HFFc6 (cell line): ENCODE measurements at places on chromosomes 6 and 20.
A peak's percentile ranks its signal among the peaks of the same experiment; 100 is the strongest.

DNA sequence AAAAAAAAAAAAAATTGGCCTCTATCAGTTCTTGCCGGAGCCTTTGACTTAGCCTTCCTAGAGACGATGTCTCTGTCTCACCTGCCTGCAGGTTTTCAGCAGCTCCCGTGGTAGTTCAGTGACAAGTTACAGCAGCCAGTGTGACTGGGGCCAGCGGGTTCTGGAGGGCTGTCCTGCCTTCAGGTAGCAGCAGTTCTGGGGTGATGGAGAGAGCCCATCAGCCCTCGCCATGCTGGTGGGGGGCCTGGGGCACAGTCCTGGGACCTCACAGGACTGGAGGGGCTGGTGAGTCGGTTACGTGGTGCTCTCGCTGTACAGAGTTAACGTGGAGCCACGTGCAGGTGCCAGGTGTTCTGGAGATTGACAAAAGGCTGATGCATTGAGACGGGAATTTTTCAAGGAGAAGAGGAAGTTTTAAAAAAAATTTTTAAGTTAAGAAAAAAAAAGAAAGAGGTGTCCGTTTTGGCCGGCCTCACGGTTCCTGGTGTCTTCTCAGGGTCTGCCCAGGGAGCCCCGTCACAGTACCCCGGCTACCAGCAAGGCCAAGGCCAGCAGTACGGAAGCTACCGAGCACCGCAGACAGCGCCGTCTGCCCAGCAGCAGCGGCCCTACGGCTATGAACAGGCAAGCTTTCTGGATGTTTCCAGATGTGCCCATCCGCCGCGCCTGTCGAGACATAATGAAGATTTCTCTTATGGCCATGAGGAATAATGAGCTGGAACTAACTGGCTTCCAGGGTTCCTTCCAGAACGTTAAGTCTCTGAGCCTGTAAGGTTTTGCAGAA is 8.6 kb upstream of the MTG2 start:
- peaks cover 5% of the 10 kb centered on the region; the same call in 1 of the 2 replicates for H3K36me3 ChIP-seq
- no peaks in the 10 kb centered on the region for H3K27me3 ChIP-seq
- H3K4me1 ChIP-seq = no peaks in the 10 kb centered on the region
- DNase-seq = no peak
- H3K27ac ChIP-seq = no peak overlapping the region

DNA sequence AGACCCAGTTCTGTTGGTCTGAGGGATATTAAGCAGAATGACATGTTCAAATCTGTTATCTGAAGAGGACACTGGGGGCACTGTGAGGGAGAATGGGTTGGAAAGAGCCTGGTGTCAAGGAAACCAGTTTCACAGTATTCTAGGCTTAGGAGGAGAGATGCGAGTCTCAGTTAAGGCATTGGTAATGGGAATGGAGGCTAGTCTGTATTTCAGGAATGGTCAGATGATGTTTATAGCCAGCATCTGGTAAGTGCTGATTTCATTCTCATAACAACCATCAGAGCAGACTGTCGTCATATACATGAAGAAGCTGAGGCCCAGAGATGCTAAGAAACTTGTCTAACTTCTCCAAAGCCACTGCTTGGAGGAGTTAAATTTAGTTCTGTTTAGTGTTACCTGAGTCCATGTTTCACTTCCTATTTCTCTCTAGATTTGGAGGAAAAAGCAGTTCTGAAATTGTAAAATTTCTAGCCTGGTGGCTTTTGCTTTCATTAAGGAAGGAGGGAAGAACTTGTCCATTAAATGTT is 242.0 kb downstream of the ARID1B start:
- no peaks in the 10 kb centered on the region for H3K36me3 ChIP-seq
- H3K4me3 ChIP-seq = peak overlapping the region; percentile 98
- DNase-seq = peak; percentile 23
- H3K27ac ChIP-seq = peak overlapping the region; percentile 100

GRCh38 chr6:131136021-131136786 is 937 bp downstream of the AKAP7 start:
- no peaks in the 10 kb centered on the region for H3K36me3 ChIP-seq
- peaks cover 1% of the 10 kb centered on the region; the same call in 1 of the 2 replicates for H3K27me3 ChIP-seq
- peak overlapping the region; percentile 87 for H3K27ac ChIP-seq
- peak; percentile 28 for DNase-seq
- H3K4me1 ChIP-seq = peaks cover 22% of the 10 kb centered on the region

- H3K4me1 ChIP-seq = no peaks in the 10 kb centered on the region
- H3K4me3 ChIP-seq = no peak overlapping the region
- no peak overlapping the region for H3K27ac ChIP-seq
- no peaks in the 10 kb centered on the region for H3K27me3 ChIP-seq
- DNase-seq = no peak
Measured at GRCh38 chr20:52747845-52748284, 224.3 kb upstream of the TSHZ2 start.

DNA sequence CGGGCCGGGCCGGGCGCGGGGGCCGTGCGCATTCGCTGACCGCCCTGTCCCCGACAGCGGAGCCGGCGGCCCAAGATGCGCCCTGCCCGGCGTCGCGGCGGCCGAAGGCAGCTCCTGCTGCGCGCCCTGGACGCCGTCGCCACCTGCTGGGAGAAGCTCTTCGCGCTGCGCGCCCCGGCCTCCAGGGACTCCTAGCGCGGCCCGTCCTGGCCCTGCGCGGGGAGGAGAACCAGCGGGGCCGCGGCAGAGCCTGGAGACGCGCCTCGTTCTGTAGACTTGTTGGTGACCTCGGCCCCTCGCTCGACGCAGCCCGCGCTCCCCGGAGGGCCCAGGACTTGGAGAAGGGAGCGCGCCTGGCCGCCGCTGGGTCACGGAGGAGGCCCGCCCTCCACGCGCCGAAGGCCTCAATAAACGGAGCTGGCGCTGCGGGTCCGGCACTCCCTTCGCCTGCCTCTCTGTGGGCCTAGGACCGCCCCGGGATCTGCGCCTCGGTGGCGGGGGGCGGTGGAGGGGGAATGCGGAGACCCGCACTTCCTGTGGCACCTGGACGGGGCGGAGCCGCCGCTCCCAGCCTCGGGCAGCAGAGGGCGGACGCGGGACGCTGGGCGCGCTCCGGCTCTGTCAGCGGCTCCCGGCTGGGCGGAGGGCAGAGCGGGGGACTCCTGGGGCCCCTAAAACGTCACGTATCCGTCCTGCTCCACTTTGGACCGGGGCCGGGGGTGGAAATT is 2.7 kb downstream of the C20orf204 start:
- no peaks in the 10 kb centered on the region; the same call in 1 of the 2 replicates for H3K36me3 ChIP-seq
- no peak overlapping the region for H3K27ac ChIP-seq
- 0 out of 2 replicates have a peak, but pooled peaks cover 4% of the 10 kb centered on the region for H3K4me1 ChIP-seq
- H3K27me3 ChIP-seq = peaks cover 22% of the 10 kb centered on the region

DNA sequence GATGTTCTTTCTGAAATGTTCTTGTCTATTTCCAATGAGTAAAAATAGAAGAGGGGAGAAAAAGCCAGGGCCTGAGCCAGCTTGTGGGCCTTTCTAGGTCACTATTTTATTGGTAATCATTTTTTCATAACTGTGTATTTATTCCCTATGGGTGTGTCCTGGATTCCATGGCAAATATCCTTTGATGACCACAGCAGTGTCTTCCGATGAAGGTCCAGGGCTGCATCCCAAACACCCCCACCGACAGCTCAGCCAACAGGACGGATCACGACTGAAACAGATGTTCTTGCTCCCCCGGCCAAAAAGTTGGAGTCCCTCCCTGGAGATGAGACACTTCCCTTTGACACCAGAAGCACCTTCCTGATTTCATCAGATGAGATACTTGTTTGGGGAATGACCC is 105.4 kb upstream of the PLEKHG1 start:
- H3K4me3 ChIP-seq = no peak overlapping the region
- H3K4me1 ChIP-seq = no peaks in the 10 kb centered on the region; the same call in 1 of the 2 replicates
- peaks cover 3% of the 10 kb centered on the region for H3K27me3 ChIP-seq

- H3K27me3 ChIP-seq = no peaks in the 10 kb centered on the region
- peaks cover 7% of the 10 kb centered on the region for H3K36me3 ChIP-seq
- H3K4me1 ChIP-seq = peaks cover 91% of the 10 kb centered on the region
- DNase-seq = no peak
Measured at GRCh38 chr6:38264605-38265004, 375.1 kb downstream of the BTBD9 start.

DNA sequence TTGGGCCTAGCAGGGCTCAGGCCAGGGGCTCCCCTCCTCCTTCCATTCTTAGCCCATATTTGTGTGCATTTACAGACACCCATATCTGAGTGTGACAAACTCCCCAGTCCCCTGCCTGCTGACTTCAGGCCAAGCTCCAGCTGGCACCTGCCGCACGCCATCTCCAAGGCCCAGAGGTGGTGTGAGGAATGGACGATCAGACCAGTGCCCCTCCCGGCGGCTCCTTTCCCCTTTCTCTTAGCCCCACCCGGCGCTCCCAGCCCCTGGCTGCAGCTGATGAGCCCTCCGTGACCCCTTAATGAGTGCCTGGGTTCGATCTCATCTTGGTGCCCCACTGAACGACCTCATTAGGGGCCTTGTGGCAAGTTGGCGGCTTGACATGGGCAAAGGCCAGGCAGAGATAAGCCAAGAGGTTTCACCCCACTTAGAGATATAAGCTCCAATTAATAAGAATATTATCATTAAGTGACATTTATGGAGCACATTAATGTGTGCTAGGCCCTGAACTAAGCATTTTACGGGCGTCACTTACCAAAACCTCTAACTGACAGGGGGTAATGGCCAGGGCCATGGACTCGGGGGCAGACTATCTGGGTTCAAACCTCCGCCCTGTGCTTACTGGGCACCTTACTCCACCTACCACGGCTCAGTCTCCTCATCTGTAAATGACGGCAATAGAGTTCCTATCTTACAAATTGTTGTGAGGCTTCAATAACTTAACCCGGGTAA is 17.5 kb downstream of the ADA start:
- H3K4me3 ChIP-seq = no peak overlapping the region
- peaks cover 3% of the 10 kb centered on the region; the same call in 1 of the 2 replicates for H3K36me3 ChIP-seq
- no peaks in the 10 kb centered on the region for H3K4me1 ChIP-seq
- no peaks in the 10 kb centered on the region; the same call in 1 of the 2 replicates for H3K27me3 ChIP-seq
- no peak overlapping the region for H3K27ac ChIP-seq

- peaks cover 19% of the 10 kb centered on the region for H3K4me1 ChIP-seq
- no peak for DNase-seq
- H3K4me3 ChIP-seq = no peak overlapping the region
- peaks cover 11% of the 10 kb centered on the region for H3K27me3 ChIP-seq
- no peak overlapping the region for H3K27ac ChIP-seq
Measured at GRCh38 chr6:70377372-70377771, 35.9 kb upstream of the FAM135A start.

DNA sequence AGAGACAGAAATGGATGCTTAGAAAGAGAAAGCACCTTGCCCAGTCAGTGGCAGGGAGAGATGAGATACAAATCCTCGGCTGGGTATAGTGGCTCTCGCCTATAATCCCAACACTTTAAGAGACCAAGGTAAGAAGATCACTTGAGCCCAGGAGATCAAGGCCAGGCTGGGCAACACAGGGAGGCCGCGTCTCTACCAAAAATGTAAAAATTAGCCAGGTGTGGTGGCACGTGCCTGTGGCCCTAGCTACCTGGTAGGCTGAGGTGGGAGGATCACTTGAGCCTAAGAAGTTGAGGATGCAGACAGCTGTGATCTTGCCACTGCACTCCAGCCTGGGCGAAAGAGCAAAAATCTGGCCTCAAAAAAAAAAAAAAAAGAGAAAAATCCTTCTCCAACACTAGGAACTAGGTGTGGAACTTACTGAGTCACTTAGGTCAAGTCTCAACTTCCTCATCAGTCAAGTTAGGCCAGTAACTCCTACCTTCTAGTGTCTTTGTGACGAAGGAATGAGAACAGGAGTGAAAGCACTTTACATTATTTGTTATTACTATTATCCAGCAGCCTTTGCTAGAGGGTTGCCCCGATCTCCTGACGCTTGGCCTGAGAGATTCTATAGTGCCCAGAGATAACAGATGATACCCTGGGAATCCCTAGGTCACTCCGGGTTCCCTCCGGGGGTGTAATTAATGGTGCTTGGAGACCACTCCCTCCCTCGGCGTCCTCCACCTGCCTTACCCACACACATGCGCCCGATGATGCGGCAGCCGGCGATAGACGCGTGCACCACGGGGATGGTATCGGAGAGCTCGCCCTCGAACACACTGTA is 918 bp downstream of the EIF6 start:
- peak overlapping the region; percentile 92 for H3K4me3 ChIP-seq
- peaks cover 36% of the 10 kb centered on the region for H3K36me3 ChIP-seq
- peak overlapping the region; percentile 88 for H3K27ac ChIP-seq
- no peaks in the 10 kb centered on the region; the same call in 1 of the 2 replicates for H3K27me3 ChIP-seq
- no peak for DNase-seq
- peaks cover 44% of the 10 kb centered on the region for H3K4me1 ChIP-seq

DNA sequence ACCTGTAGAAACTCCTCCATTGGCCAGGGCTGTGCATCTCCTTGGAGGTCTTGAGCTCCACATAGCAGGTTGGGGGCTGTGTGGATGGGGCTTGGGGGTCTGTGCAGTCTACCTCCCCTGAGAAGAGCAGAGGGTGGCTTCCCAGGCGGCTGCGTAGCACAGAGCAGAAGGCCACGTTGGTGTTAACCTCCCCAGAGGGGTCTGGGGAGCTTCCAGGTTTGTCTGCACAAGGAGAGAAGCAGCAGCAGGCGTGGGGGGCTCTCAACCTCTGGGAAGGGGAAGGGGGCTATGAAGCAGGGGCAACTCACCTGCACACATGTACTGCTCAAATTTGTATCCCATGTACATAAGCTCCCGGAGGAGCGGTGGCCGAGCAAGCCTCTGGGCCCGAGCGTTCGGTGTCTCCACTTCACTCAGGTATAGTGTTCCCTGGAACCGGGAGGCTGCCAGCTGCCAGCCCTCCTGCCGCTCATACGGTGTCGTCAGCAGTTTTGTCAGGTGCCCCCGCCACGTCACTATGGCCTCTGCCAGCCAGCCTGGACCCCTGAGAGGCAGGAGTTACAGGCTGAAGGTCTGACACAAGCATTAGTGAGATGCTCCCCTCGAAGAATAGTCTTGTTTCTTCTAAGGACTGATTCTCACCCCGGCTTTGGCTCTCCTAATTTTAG is 1.2 kb downstream of the DXO start:
- H3K4me1 ChIP-seq = peaks cover 37% of the 10 kb centered on the region
- peak overlapping the region; percentile 92 for H3K4me3 ChIP-seq
- peak overlapping the region; percentile 96 for H3K27ac ChIP-seq
- peaks cover 33% of the 10 kb centered on the region for H3K36me3 ChIP-seq

- DNase-seq = peak; percentile 20
- peak overlapping the region; percentile 46 for H3K27ac ChIP-seq
- H3K27me3 ChIP-seq = no peaks in the 10 kb centered on the region
- H3K4me3 ChIP-seq = 0 out of 2 replicates have a peak overlapping the region, but pooled peaks have one; percentile 0
Measured at GRCh38 chr6:74070091-74070490, 374.1 kb downstream of the CD109 start.

DNA sequence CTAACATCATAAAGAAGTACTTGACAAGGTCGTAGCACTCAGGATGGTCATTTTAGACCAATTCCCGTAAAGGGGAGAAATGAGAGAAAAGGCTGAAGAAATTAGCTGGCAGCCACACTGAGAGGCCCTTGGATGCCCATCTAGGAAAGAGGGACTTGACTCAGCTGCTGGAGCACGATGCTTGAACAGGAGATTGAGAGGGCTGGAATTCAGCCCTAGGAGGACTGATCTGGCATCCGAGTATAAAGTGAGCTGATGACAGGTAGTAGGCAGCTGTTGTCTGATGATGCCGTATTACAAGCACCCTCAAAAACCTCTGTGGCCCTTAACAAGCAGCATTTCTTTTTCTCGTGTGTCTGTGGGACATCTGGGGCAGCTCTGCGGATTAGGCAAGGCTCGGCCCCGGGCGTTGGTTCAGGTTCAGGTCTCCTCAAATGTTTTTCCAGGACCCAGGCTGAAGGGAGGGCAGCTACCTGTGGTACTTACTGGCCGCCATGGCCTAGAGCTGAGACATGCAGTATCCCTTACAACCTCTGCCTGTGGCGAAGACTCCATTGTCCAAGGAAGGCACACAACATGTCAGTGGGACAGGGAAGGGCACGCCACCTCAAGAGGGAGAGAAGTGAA is 219.6 kb upstream of the SNX9 start:
- H3K27me3 ChIP-seq = peaks cover 2% of the 10 kb centered on the region; the same call in 1 of the 2 replicates
- no peak for DNase-seq
- no peaks in the 10 kb centered on the region for H3K4me1 ChIP-seq
- H3K4me3 ChIP-seq = no peak overlapping the region
- no peak overlapping the region for H3K27ac ChIP-seq
